ENCODE measurements at places on chromosomes 4 and X.

DNA sequence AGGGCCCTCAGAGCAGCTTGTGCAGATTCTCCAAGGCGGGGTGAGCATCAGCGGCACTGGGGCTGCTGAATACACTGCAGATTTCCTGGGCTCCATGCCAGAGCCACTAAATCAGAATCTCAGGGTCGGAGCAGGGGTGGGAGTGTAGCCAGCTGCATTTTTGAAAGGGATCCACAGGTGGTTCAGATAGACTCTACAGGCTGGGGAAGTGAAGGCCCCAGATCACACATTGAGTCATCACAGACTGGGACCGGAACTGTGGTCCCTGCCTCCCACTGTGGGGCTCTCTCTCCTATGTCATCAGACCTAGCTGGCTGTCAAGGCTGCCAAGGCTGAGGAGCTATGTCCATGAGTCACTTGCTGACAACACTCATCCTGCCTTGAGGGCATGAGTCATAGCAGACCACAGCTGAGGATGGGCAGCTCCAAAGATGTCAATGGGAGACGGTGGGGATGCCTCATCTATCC is 162.3 kb upstream of the MAMLD1 start:
- DNase-seq = peak; percentile 80

DNA sequence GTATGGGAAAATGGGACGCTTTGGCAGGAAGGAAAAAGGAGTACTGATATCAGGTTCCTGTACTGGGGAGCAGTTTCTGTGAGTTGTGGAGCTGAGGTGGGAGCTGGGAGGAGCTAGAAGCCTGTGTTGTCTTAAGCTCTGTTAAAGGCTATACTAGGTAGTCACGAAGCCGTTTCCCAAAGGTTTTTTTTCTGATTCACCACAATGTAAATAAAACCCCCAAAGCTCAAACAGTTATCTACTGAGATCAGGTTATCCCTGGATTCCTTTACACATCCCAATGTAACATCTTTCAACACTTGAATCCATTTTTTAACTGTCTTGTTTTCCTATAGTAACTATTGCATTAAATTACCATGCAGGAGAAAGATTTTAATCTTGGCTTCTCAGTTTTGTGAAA is 297.4 kb upstream of the SFRP2 start:
- no peak for DNase-seq

DNA sequence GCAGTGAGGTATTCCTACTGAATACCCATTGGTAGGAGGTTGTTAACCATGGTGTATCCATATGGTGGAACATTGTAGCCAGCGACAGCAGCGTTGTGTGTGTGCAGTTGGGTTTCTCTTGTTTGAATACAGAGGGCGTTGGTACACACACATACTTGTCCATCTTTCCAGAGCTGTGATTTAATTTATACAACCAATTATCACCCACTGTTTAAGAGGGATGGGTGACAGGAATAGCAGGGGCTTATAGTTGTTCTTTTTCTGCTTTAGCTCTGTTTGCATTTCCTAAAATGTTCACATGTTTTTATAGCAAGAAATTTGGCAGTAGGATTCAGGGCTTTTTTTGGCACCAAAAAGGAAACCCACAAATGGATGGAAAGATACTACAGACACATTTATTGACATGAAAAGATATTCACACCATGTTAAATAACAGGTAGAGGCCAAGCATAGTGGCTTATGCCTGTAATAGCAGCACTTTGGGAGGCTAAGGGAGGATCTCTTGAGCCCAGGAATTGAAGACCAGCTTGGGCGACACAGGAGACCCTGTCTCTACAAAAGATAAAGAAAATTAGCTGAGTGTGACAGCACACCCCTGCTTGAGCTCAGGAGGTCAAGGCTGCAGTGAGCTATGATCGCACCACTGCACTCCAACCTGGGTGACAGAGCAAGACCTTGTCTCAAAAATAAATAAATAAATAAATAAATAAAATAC is 60.6 kb downstream of the TNIP2 start:
- no peak for DNase-seq

GRCh38 chr4:115355329-115355728 is 241.9 kb upstream of the NDST4 start:
- DNase-seq = no peak

DNA sequence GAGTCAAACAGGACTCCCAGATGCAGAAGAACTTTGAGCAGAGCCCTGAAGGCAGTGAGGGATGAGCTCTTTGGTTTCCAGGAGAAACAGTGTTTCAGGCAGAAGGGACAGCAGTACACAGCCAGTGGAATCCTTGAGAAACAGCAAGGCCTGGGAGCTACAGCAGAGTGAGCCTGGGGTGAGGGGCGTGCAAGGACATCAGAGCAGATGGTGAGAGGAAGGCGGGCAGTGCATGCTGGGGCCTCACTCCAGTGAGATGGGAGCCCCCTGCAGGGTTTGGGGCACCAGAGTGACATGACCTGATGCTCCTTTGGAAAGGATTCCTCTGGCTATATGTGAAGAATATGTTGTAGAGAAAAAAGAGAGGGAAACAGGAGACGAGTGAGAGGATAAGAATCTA is 98.1 kb upstream of the EGFL6 start:
- no peak for DNase-seq

GRCh38 chr4:40254608-40255392 is 58.0 kb downstream of the RHOH start:
- peak; percentile 71 for DNase-seq

Data from HCT116 (cell line).